ENCODE measurements at places on chromosomes 3 and 15.

GRCh38 chr3:127206611-127207516 lies 13.9 kb downstream of the PRR23E start:
- DNase-seq: no peak

DNA sequence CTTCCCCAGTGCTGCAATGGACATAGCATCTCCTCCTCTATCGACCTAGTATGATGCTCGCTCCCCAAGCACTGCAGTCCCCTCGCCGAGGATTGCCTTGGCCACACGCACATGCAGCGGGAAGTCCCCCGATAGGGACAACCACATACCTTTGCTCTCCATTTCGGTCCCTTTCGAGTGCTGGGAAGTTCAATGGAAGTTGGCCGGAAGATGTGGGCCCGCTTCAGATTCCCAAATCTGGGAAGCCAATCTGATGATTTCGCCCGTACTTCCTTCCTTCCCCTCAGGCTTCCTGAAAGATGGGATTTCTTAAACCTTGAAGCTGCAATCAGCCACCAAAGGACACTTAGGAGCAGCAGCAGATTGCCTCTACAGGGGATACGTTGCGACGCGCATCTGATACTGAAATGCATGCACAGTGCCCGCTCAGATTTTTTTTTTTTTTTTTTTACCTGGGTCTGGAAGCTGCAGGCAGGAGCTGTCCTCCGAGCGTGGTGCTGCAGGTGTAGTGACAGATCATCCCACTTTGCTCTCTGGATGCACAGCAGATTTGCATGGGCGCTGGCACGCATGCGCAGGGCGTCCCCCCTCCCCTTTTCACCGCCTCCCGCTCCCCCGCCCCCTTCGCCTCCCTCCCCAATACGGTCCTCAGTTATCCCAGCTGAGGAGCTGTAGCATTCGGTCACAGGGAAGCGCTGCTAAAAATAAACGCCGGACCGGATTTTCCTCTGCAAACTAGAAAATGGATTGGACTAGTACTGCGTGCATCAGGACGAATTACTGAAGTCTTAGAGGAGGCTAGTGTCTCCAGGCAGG lies at the start of gene FGF12:
TSS of gene FGF12 (minus strand) at position 510 of the 816 bp plus-strand sequence.
- DNase-seq: peak; percentile 87

DNA sequence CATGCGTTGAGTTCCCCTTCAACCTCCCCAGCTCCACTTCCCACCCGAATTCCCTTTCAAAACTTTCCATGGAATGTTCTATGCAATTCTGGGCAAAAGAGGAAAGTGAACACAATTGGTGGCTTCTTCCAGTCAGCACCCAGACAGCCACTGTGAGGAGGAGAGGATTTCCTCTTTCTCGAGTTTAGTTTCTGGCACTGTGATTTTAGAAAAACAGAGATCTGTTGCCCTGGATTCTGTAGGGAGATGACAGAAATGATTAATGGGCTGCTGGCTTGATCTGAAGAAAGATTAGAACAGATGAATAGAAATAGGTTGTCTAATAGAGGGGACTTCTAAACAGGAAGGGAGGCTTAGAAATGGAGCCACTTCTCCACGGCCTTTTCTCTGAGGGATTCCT lies 172.0 kb downstream of the MCTP2 start:
- no peak for DNase-seq

DNA sequence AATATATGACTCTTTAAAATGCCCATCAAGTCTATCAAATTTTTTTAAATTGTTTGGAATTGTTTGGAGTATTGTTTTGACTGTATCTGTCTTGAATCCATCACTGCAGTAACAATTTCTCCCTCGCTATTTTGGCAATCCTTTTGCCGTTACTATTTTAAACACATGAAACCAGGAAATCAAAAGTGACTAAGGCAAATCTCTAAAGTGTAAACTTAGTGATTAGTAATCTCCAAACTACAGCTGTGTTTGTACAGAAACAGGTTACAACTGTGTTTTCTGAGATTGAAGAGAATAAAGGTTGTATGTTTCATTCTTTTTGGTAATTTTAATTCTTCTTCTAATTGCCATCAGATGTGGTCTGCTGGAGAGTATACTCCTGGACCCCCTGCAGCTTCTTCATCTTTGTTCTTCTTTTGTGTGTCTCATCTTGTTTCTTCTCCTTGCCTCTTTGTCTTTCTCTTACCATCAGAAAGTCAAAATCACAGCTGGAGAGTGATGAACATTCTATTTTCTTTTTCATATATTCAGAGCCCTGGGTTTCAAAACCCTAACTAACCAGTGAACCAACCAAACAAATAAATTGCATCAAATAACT lies 465.4 kb downstream of the RBMS3 start:
- no peak for DNase-seq

DNA sequence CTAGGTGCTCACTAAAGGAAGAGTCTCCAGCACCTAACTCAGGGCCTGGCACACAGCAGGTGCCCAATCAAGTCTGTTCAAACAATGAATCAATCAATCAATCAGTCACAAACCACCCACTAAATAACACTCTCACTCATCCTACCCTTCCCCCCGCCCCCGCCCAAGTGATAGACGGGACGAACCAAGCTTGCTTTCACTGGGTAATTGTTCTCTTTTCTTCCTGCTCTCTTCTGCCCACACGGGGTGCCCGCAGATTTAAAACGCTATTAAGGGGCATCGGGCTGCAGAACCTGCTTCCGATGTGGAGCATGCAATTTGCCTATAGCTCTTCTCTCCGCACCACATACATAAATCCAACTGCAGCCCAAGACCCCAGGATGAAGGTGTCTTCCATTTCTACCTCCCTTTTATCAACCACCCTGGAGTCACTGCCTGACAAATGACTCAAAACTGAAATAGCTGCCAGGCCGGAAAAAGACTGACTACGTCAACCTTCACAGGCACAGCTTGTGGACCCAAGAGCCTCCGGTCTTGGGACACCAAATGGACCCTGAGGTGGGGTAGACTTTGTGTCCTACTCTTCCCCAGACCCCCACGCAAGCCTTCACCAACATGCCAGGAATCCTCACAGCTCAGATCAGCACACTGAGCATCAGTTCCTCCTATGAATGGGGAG lies 1.7 kb downstream of the KLHL25 start:
- no peak for DNase-seq

DNA sequence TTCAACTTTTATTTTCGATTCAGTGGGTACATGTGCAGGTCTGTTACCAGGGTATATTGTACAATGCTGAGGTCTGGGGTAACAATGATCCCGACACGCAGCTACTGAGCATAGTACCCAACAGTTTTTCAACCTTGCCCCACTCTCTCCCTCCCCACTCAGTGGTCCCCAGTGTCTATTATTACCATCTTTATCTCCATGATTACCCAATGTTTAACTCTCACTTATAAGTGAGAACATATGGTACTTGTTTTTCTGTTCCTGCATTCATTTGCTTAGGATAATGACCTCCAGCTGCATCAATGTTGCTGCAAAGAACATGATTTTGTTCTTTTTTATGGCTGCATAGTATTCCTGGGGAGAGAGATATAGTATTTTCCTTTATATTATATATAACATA lies 75.7 kb upstream of the EPHB3 start:
- DNase-seq: no peak

- DNase-seq: no peak
These were observed 22.9 kb upstream of the STRIT1 start for GRCh38 chr3:155316426-155316825.

DNA sequence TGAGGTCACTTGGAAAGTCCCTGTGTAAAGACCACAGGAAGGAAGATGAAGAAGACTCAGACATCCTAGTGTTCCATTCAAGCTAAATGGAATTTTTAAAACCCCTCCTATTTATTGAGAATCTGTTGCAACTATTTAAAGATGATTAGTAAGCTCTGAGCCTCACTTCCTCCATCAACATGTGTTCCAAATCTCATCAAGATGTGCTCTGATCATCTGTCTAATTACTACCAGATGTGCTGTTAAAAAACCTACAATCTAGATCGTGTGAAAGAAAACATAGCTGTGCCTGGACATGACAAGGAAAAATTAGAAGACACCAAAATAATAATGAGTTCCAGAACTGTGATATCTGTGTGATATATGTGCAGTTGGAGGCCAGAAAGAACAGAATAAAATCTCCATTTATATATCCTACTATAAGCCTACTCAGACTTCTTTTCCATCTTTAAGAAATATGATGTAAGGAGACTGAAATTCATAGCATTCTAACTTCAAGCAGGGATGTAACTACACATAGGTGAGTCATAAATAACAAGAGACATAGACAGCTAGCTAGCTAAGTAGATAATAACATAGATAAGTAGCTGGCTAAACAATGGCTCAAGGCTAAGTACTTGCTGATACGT lies 7.8 kb downstream of the XPC start:
- no peak for DNase-seq

GRCh38 chr3:47024932-47025331 lies 45.5 kb downstream of the NBEAL2 start:
- DNase-seq: no peak

DNA sequence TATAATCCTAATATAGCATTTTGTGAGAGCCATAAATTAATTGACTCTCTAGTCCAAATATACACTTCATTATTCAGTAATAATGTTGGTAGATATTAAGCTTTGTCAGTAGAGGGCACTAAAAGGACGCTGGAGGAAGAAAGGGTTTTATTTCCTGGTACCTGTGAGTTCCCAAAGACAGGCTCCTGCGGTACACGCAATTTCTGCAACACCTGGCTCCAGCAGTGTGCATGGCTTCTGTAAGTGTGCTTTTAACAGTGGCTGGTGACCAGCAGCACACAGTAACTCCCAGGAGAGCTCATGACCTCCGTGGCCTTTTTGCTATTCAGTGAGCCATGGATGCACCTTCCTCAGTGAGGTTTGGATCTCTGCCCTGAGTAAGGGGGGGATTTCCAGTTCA lies 338.3 kb upstream of the ZNF385D start:
- DNase-seq: no peak

DNA sequence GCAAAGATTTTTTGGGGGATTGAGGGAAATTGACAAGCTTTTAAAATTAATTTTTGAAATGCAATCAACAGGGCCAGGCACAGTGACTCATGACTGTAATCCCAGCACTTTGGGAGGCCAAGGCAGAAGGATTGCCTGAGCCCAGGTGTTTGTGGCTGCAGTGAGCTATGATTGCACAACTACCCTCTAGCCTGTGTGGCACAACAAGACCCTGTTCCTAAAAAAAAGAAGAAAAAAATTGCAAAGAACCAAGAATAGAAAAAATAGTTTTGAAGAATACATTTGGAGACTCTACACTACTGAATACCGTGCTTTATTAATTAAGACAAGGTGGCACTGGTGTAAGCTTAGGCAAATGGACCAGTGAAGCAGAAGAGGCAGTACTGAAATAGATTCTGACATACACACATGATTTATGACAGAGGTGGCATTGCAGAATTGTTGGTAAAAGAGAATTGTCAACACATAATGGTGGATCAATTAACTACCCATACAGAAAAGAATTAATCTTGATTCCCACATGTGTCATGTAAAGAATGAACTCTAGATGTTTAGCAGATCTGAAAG lies 443.3 kb upstream of the ATP11B start:
- no peak for DNase-seq

DNA sequence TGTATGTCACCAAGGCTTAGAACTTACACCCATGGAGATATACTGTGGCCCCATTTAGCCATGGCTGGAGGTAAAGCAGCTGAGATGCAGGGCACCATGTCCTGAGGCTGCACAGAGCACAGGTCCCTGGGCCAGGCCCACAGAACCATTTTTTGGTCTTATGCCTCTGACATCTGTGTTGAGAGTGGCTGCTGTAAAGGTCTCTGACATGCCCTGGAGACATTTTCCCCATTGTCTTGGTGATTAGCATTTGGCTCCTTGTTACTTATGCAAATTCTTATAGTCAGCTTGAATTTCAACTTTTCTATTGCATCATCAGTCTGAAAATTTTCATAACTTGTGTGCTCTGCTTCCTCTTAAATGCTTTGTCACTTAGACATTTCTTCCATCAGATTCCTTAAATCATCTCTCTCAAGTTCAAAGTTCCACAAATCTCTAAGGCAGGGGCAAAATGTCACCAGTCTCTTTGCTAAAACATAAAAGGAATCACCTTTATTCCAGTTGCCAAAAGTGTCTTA lies 701.3 kb downstream of the EPHA3 start:
- DNase-seq: no peak

DNA sequence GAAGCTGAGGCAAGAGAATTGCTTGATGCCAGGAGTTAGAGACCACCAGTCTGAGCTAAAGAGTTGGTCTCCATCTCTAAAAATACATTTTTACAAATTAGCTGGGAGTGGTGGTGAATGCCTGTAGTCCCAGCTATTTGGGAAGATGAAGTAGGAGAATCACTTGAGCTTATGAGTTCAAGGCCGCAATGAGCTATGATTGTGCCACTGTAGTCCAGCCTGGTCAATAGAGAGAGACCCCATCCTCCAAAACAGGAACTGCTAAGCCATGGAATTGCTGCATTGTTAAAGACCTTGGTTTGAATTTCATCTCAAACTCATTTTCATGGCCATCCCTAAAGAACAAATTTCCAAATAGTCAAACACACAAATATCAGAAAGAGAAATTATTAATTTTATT lies 113.9 kb upstream of the AGTR1 start:
- DNase-seq: no peak

- no peak for DNase-seq
These were observed 161.4 kb upstream of the LRTM1 start for GRCh38 chr3:55089211-55089610.

DNA sequence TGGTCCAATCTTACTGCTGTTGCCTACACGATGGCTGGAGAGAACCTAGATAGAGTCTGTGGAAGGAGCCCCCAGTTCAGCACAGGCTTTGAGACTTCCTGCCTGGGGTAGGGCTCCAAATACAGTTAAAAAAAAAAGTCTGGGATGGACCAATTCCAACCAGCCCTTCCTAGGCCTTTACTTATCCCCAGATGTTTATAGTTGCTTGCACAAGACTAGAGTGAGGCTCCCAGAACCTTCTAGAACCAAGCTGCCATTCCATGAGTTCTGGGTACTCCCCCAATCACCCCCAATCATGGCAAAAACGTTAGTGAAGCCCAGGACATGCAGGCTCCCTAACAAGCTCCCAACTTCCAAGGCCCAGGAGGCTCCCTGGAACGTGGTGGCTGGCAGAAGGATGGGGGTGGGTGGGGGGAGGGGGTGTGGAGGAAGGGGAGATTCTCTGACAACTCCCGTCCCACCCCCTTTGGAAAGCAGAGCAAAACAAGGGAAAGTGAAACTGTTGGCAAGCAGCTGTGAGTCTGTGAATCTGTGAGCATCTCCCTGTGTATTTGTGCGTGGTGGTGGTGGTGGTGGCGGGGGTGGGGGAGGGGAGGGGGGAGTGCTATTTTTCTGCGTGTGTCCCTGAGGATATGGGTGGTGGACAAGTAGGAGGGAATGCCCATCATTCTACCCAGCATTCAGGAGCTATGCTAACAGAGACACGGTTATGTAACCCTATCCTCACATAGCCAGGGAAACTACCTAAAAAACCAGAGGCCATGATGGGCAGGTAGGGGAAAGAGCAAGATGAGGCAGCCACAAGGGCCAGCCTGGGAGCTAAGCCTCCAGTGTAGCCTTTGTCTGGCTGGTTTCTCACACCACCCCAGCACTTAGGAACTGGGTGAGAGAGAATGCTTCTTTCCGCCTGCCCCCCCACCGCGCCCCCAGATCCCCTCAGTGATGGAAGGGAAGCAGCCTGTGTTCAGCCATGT lies 2.0 kb downstream of the MST1R start:
- no peak for DNase-seq

GRCh38 chr3:124997303-124998246 lies 58.2 kb downstream of the HEG1 start:
- DNase-seq: no peak

- DNase-seq: no peak
These were observed 216.4 kb downstream of the TIGIT start for GRCh38 chr3:114510201-114510600.

GRCh38 chr3:143380449-143380848 lies 260.9 kb downstream of the CHST2 start:
- no peak for DNase-seq

GRCh38 chr3:53154881-53155285 lies 6.1 kb upstream of the PRKCD start:
- no peak for DNase-seq

- DNase-seq: peak; percentile 71
These were observed 96.7 kb upstream of the PTPRG start for GRCh38 chr3:61464518-61465140.
